ENCODE measurements at places on chromosomes 6 and 20.

DNA sequence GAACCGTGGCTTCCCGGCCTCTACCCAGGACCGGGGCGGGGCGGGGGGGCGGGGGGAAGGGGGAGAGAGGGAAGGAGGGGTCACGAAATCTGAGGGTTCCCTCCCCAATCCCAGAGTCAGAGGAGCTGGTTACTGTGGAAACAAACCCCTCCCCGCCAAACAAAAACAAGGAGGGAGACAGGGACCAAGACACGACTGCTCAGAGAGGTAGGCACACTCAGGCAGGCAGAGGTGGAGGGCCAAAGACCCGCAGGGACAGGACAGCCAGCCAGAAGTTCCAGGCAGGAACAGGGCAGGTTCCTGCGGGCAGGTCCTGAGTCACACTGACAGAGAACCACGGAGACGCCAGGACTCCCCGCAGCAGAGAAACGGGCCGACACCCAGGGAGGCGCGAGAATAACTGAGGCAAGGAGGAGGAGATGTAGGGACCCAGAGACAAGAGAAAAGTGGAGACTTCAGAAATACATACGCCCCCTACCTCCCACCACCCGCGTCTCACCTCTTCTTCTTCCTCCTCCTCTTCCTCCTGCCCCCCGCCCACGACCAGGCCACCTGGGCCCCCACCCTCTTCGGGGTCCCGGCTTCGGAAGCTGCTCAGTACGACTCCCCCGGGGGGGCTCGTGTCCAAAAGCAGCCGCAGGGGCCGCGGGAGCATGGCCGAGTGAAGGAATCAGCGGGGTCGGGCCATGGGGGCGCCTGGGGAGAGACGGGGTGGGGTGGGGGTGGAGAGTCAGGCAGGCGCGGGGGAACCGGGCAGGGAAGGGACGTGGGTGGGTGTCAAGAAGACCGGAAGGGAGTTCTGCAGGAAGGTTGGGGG, 578 bp downstream of the RGL2 start:
- no peak for DNase-seq

DNA sequence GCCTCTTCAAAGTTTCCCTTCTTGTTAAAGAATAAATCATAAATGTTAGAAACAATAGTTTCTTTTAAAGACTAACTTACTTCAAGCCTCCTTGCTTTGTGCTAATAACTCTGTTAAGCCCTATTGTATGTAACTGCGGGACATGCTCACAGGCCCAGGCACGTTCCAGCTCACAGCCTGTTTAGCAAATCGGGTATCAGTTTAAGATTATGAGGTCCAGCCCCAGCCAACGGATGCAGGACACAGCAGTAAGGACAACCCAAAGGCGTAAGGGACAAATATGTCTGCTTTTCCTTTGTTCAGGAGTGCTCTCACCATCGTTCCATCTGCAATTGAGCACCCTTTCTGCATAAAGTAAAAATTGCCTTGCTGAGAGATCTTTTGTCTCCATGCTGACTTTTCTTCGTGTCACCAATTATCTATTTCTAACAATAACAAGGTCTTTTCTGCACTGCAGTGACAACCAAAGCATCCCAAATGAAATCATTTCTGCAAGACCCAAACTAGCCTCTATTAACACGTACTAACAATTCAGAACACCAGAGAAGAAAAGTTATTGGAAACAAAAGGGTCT, 1.4 kb downstream of the C6orf52 start:
- DNase-seq: no peak

DNA sequence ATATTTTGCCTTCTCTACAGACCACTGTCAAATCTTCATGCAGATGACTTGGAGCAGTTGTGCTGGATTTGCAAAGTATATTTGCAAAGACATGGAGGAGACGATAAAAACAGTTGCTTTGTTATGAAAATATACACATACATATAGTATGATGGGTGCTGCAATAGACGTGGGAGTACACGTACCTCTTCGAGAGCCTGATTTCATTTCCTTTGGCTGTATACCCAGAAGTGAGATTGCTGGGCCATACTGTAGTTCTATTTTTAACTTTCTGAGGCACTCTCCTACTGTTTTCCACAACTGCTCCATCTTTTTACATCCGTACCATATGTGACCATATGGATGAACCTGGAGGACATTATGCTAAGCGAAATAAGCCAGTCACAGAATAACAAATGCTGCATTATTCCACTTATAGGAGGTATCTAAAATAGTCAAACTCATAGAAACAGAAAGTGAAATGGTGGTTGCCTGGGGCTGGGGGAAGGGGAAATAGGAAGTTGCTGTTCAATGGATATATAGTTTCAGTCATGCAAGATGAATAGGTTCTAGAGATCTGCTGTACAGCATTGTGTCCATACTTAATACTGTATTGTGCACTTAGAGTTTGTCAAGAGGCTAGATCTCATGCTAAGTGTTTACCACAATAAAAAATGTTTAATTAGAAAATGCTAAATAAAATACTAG, 223.8 kb downstream of the HAO1 start:
- no peak for DNase-seq

DNA sequence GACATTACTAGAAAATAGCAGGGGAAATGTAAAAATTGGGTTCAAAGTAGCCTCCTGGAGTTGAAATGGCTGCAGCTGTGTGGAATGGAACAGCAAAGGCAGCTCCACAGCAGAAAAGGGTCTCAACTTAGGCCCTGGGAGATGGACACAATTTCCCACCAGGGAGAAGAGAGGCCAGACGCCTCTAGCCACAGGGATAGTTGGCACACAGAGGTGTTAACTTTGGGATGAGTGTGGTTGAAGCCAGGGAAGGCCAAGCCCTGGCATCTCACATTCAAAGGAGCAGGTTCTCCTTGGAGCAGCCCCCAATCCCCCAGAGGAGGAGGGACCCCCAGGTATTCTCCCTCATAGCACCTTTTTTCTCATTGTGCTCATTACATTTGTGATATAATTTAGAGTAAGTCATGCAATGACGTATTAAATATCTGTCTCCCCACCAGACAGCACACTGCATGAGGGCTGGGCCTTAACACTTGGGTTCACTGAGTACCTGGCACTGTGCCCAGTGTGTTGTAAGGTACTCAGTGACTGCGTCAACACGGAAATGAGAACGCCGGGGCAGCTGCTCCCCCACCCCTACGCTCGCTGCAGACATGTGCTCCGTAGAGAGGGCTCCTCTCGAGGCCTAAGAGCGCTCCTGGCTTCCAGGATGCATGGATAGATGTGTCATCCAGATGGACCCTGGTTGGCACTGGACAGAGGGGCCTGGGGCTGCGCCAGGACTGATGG, 76.0 kb upstream of the CD93 start:
- peak; percentile 3 for DNase-seq

DNA sequence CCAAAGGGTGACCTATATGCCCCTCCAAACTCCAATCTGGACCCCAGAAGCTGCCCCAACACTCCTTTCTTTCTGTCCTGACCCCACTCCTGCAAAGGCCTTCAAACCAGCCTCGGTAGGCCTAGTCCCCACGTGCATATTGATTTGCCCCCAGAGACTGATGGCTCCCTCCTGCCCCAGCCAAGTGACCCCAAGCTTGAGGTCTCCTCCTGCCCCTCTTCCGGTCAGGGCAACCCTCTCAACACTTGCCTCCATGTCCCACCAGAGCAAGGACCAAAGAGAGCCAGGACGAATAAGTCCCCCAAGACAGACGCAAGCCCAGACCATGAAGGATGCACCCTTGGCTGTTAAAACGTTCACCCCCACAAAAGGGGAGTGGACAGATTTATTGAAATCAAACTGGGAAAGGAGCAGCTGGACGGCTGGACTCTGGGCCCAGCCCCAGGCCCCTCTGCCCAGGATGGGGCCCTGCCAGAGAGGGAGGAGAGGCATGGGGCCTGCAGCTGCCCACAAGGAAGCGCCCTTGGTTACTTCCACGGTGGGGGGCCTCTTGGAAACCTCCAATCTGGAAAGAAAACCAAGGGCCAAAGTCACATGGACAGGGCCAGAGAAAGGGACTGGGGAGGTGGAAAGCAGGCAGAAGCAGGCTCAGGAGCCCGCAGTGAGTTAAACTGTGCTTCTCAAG, 2.4 kb upstream of the SPEF1 start:
- DNase-seq: no peak

GRCh38 chr6:95489185-95489863, 88.0 kb upstream of the MANEA start:
- DNase-seq: no peak

- no peak for DNase-seq
These were observed 62.0 kb upstream of the EPB41L1 start for GRCh38 chr20:36092398-36093024.

GRCh38 chr6:98931696-98932095, 16.1 kb downstream of the FBXL4 start:
- DNase-seq: no peak

DNA sequence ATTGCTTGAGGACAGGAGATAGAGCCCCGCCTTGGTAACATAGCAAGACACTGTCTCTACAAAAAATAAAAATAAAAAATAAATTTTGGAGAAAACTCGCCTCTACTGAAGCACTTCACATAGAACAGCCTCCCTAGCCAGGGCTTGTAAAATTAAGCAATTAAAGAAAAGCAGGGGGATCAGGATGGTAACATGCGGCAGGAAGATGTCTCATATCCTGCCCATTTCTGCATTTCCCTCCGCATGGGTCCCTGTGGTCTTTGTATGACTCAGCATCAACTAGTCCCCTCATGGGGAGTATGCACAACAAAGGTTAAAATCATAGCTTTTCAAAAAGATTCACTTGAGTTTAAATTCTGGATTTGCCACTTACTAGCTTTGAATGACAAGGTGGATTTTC, 379.0 kb downstream of the EPHA7 start:
- DNase-seq: no peak

- DNase-seq: no peak
These were observed 556 bp upstream of the MROH8 start for GRCh38 chr20:37179683-37180524.

- DNase-seq: no peak
These were observed 120.5 kb upstream of the SULF2 start for GRCh38 chr20:47905628-47906347.

- no peak for DNase-seq
These were observed 152.0 kb downstream of the TSHZ2 start for GRCh38 chr20:53124075-53124551.

DNA sequence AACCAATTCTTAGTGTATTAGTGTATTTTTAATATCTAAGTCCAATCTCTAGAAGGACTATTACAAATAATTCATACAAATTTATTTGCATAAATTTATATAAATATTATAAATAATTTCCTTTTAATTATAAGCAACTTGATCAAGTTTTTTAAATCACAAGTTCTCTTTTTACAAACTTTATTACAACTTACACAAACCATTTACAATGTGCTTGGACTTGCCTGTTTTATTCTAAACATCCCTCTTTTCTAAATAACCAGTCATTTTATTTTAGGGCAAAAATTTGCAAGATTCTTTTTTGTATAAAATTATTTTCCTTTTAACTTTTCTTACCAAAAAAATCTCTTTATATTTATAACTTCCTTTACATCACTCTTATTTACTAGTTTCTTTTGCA, 83.5 kb upstream of the SYNCRIP start:
- DNase-seq: no peak

DNA sequence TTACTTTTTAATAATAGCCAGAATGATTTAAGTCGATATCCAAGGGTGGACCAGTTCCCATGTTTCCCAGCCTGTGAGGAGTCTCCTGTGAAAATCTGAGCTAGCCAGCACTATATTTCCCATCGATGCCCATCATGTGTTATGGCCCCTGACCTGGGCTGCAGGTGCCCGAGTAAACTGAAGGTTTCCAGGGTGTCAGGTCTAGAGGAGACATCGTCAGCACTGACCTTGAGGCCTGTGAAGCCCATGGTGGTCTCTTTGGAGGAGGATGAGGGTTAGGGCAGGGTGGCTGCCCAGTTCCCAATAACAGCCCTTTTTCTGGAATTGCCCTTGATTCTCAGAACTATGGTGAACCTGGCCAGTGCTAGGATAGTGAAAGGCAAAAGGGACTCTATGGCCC, 63.0 kb upstream of the TOP1 start:
- DNase-seq: no peak

DNA sequence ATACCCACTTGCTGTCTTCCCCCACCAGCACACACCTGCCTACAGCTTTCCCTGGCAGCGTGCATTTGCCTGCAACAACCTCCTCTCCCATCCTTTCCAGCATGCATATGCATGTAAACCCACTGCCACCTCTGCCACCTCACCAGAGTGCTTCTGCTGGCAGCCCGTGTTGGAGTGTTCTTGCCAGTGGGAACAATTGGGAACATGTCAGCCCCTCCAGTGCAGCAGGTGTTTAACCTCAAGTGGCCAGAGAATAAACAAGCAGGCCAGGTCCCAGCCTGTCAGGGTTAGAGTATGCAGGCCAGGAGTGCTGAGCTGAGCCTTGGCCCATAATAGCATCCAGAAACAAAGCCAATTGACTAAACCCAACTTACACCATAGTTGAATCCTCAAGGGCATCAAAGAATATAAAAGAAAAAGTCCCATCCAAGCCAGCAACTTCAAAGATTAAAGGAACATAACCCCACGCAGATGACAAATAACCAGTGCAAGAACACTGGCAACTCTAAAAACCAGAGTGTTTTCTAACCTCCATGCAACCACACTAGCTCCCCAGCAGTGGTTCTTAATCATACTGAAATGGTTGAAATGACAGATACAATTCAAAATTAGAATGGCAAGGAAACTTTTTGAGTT, 1212.1 kb upstream of the CITED2 start:
- no peak for DNase-seq

GRCh38 chr6:39918831-39919230, 15.4 kb downstream of the MOCS1 start:
- no peak for DNase-seq

DNA sequence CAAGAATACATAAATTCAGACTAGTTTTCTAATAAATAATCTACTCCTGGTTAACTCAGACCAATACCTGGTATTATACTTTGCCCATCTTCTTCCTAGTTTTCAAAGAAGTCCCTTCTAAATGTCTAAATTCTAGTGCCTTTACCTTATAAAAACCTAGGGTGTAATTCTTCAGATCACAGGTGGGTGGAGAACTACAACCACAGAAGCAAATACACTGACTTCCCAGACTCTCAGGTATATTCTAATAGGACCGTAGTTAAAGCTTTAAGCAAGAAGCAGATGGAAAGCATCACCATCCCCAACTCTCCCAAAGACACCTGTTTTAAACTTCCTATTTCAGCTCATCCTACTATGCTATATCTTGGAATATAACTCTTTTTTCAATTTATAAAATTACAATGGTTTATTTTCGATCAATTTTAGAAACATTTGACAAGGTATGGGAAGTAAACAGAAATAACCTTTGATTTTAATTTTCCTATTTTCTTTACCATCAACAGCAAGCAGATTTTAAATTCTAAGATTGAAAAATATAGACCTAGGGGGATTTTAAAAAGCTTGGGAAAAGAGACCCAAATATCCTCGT, 15.8 kb downstream of the MAN1A1 start:
- no peak for DNase-seq

GRCh38 chr20:50092436-50092835, 20.5 kb downstream of the UBE2V1 start:
- no peak for DNase-seq

DNA sequence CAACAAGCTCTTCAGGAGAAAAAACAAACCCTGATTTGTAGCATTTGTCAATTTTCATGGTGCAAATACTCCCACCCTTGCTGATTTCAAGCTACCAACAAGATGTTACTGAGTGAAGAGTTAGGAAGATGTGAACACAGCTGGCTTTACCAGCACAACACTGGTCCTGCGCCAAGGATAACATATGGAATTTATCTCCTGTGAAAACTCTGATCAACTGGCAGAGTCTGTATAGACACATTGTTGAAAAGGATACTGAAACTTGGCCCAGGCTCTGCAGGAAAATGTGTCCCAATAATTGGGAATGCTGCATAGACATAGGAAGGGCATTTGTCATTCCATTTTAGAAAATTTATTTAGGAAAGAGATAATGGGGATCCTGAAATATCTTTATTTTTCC, 29.0 kb downstream of the OTOR start:
- no peak for DNase-seq

- no peak for DNase-seq
These were observed 159.7 kb upstream of the RPS6KA2 start for GRCh38 chr6:166786704-166787293.
